ENCODE measurements at places on chromosomes 3 and 15. TPM values are rescaled to one million over a fixed set of nuclear protein-coding genes. Genes with fewer than 3 reads are reported as not detected.

The TMCO5A gene
- not detected for total RNA-seq

The CSPG5 gene
- total RNA-seq = 0.82 TPM

The ATP13A5 gene
- total RNA-seq = not detected

The SEMA7A gene
- total RNA-seq = not detected

The IMPG2 gene
- 2.6 TPM for total RNA-seq

The SLC27A2 gene
- not detected for total RNA-seq

The MESD gene
- total RNA-seq = 28.2 TPM

The POPDC2 gene
- total RNA-seq = 35.3 TPM

GRCh38 chr15:70932397-70932796 lies 39.8 kb downstream of the LRRC49 start:
- DNase-seq = no peak
- H3K27ac ChIP-seq = no peak overlapping the region
- no peak overlapping the region for H3K4me3 ChIP-seq
- H3K4me1 ChIP-seq = no peaks in the 10 kb centered on the region
- H3K27me3 ChIP-seq = no peaks in the 10 kb centered on the region
- H3K36me3 ChIP-seq = no peaks in the 10 kb centered on the region

GRCh38 chr15:85401108-85401774 lies 20.8 kb downstream of the AKAP13 start:
- no peaks in the 10 kb centered on the region for H3K36me3 ChIP-seq
- peak overlapping the region; percentile 26 for H3K27ac ChIP-seq
- peaks cover 5% of the 10 kb centered on the region for H3K4me1 ChIP-seq
- H3K27me3 ChIP-seq = no peaks in the 10 kb centered on the region
- no peak for DNase-seq

DNA sequence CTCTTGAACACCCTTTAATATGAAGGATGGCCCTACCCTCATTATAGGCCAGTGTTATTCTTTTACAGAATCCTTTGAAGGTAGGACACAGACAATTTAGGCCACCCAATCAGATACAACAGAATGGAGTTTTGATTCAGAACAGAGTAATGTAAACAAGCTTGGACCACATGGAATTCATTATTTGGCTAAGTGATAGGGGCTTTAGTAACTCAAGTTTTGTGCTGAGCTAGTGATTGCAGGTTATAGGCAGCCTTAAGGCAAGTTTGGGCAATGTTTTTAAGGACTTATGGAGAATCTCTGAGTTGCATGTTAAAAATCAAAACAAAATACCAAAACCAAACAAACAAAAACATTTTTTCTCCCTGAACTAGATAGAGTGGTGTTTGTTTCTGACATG lies 312.1 kb upstream of the ROBO1 start:
- H3K4me1 ChIP-seq = no peaks in the 10 kb centered on the region
- DNase-seq = no peak
- H3K27ac ChIP-seq = no peak overlapping the region
- H3K36me3 ChIP-seq = no peaks in the 10 kb centered on the region
- no peaks in the 10 kb centered on the region for H3K27me3 ChIP-seq

DNA sequence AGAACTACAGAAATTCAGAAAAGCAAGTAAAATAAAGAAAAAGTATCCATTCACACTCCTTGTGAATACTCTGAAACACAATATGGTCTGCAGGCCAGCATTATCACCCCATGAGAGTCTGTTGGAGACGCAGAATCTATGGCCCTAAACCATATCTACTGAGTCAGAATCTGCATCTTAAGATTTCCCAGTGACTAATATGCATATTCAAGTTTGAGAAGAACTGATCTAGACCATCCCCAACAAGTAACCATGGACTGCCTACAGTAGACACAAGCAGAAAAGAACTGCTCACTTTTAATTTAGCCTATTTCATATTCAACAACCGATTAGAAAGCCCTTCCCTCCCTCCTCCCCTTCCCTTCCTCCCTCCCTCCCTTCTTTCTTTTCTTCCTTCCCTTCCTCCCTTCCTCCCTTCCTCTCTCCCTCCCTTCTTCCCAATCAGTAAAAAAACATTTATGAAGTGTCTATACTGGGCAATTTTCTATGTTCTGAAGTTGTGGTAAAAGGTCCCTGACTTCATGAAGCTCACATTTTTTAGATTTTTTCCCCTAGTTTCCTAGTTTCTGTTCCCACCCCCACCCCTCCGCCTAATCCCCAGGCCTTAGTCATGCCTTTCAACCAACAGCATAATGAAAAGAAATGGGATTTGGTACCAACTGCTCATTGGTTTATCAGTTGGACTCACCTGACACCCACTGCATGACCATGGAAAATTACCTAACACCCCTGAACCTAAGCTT lies 125.2 kb downstream of the CNTN3 start:
- no peak overlapping the region for H3K27ac ChIP-seq
- H3K36me3 ChIP-seq = no peaks in the 10 kb centered on the region
- H3K27me3 ChIP-seq = no peaks in the 10 kb centered on the region
- H3K4me1 ChIP-seq = no peaks in the 10 kb centered on the region

GRCh38 chr3:118736107-118736506 lies 298.5 kb downstream of the IGSF11 start:
- H3K4me1 ChIP-seq = no peaks in the 10 kb centered on the region
- H3K27me3 ChIP-seq = no peaks in the 10 kb centered on the region
- no peak overlapping the region for H3K27ac ChIP-seq
- no peaks in the 10 kb centered on the region for H3K36me3 ChIP-seq

DNA sequence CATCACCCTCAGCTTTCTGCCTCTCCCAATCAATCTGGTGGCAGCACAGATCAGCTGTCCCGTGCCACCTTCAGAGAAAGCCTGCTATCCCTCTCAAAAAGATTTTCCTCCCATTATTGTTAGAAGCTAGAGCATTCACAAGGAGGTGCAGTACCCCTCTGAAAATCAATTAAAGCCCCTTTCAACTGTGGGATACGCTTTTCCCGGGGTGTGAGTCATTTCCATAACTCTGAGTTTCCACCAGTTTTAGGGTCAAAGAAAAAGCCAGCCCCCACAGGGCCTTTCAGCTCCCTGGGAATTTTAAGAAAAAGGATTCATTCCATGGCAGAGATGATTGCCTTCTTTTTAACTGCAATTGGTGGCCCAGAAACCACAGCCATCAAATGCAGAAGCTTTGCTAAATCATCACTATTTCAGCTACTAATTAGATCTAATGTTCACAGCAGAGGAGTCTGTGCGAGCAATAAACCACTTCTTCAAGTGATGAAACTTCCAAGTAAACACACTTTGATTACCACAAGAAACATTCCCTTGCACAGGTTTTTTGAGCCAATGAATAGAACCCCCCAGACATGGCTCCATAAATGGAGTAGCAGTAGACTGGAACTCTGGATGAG lies 270.0 kb upstream of the TPRG1 start:
- H3K4me3 ChIP-seq = no peak overlapping the region
- H3K36me3 ChIP-seq = no peaks in the 10 kb centered on the region
- no peak for DNase-seq
- no peaks in the 10 kb centered on the region for H3K4me1 ChIP-seq
- H3K27me3 ChIP-seq = no peaks in the 10 kb centered on the region

- no peak overlapping the region for H3K4me3 ChIP-seq
- no peak for DNase-seq
- H3K27me3 ChIP-seq = no peaks in the 10 kb centered on the region
- no peaks in the 10 kb centered on the region for H3K36me3 ChIP-seq
- no peak overlapping the region for H3K27ac ChIP-seq
These were observed 100.8 kb upstream of the TNFAIP8L3 start for GRCh38 chr15:51195459-51195858.

DNA sequence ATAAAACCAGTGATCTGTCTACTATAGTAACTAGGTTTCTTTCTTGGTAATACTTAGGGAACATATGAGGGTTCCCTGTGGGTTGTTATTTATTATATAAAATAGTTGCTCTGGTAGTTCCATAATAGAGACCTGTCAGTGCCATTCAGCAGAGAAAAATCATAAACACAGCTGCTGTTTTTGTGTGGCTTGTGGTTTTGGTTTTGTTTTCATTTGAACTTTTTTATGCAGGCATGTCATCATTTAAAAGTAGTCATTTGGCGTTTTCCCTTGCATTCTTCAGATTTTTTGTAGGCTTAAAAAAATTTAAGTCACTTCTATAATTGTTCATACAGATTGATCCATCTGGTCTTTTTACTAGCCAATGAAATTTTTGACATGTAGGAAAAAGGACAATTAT lies 47.9 kb downstream of the PIK3CA start:
- no peak for DNase-seq
- no peak overlapping the region for H3K27ac ChIP-seq
- no peaks in the 10 kb centered on the region for H3K27me3 ChIP-seq
- no peaks in the 10 kb centered on the region for H3K4me1 ChIP-seq
- H3K36me3 ChIP-seq = no peaks in the 10 kb centered on the region

DNA sequence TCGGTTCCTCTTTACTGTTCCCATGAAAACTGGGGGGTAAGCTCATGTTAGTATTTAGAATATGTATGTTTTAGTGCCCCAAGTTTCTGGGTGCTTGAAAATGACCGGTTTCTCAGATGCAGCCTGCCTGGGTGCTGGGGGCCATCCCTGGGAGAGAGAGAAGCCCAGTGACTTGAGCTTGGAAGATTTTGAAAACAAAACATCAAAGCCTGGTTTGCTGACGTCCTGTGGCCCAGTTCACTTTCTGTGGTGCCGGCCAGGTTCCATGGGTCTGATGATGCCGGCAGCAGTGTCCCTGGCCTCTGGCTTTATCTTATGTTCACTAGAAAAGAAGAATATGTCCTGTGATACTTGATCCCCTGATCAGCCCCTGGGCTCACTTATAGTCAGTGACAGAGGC lies 17.1 kb downstream of the APBA2 start:
- no peaks in the 10 kb centered on the region for H3K4me1 ChIP-seq
- no peak overlapping the region for H3K4me3 ChIP-seq
- H3K27ac ChIP-seq = no peak overlapping the region
- H3K27me3 ChIP-seq = no peaks in the 10 kb centered on the region
- no peaks in the 10 kb centered on the region for H3K36me3 ChIP-seq

DNA sequence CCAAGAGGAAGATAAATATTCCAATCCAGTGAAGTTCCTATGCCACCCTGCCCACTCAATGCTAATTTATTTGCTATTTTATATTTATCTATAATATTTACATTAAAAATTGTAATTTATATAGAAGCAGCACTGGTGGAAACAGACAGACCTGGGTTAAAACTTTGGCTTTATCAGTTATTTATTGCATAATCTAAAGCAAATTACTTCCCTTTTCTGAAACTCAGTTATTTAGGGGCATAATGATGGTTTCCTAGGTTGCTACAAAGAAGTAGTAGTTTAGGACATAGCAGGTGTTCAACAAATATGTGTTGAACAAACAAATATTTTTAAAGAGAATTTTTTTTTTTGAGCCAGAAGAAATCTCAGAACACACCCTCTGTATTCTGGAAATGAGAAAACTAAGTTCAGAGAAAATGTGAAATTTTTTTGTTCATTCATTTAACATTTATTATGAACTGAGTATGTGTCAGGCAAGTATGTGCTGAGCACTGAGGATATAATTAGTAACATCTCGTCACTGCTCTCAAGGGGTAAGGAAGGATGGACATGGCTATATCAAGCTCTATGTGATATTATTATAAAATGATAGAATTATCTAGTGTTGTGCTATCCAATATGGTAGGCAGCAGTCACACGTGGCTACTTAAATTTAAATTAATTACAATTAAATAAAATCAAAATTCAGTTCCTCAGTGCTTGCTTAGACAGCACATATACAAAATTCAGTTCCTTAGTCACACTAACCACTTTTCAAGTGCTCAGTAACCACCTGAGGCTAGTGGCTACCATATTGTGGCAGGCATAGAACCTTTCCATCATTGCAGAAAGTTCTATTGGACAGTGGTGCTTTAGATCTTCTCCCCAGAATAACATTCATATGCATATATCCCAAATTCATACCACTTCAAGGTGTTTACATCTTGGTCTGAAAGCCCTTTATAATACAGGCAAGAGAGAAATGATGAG lies 7.0 kb upstream of the UBE2Q2 start:
- H3K36me3 ChIP-seq = no peaks in the 10 kb centered on the region
- H3K4me3 ChIP-seq = no peak overlapping the region

- H3K4me3 ChIP-seq = no peak overlapping the region
- DNase-seq = no peak
- H3K27ac ChIP-seq = no peak overlapping the region
- H3K36me3 ChIP-seq = no peaks in the 10 kb centered on the region
- H3K4me1 ChIP-seq = no peaks in the 10 kb centered on the region
- no peaks in the 10 kb centered on the region for H3K27me3 ChIP-seq
These were observed 2.9 kb upstream of the CLN6 start for GRCh38 chr15:68232449-68232848.

GRCh38 chr3:185067173-185067572 lies 85.7 kb downstream of the C3orf70 start:
- no peaks in the 10 kb centered on the region for H3K4me1 ChIP-seq
- no peak overlapping the region for H3K4me3 ChIP-seq
- no peak for DNase-seq
- no peak overlapping the region for H3K27ac ChIP-seq
- no peaks in the 10 kb centered on the region for H3K27me3 ChIP-seq

GRCh38 chr15:70165716-70166284 lies 68.1 kb upstream of the TLE3 start:
- no peaks in the 10 kb centered on the region for H3K27me3 ChIP-seq
- peak overlapping the region; percentile 72 for H3K27ac ChIP-seq
- no peaks in the 10 kb centered on the region for H3K36me3 ChIP-seq
- no peak overlapping the region for H3K4me3 ChIP-seq
- peaks cover 11% of the 10 kb centered on the region for H3K4me1 ChIP-seq

DNA sequence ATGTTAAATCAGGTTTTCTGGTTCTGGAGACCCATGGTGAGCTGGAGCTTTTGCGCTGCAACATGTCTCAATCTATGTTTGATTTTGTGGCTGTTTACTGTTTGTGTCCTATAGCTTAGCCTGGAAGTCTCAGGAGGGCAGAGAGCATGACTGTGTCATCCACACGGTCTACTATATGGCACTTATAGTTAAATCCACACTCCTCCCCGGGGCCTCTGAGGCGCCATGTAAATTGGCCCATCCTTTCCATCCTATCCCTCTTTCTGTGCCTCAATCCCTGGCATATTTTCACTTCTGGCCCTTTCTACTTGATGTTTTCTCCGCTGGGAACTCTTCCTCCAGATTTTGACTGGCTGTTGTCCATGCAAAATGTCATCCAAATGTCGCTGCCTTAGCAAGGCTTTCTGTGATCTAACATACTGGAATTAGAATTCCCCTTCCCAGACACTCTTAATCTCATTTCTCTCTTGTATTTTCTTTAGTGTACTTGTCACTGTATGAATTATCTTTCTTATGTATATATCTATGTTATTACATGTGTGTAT lies 560.8 kb upstream of the RGMA start:
- H3K27me3 ChIP-seq = no peaks in the 10 kb centered on the region
- no peaks in the 10 kb centered on the region for H3K4me1 ChIP-seq
- no peak overlapping the region for H3K4me3 ChIP-seq
- no peak overlapping the region for H3K27ac ChIP-seq

DNA sequence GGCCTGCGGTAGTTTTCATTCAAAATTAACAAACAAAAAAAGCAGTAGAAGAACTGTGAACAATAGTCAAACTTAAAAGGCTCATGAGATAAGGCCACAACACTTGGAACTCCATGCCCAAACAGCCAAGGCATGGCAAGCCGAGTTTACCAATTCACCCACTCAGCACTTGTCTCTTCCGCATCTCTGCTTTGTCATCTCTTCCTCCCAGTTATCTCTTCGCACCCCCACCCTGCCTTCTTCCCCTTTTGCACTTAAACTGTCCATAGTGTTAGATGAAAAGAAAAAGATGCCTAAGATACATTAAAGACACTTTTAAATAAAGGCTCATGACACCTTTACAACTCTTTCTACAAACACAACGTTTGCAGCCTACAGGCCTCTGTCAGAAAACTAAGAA lies 11.1 kb downstream of the TLE3 start:
- no peak overlapping the region for H3K27ac ChIP-seq
- H3K4me3 ChIP-seq = no peak overlapping the region
- DNase-seq = no peak
- no peaks in the 10 kb centered on the region for H3K36me3 ChIP-seq
- H3K27me3 ChIP-seq = no peaks in the 10 kb centered on the region

GRCh38 chr3:69888040-69888942 lies 111.2 kb upstream of the SAMMSON start:
- no peaks in the 10 kb centered on the region for H3K36me3 ChIP-seq
- no peak overlapping the region for H3K4me3 ChIP-seq
- no peaks in the 10 kb centered on the region for H3K27me3 ChIP-seq
- peaks cover 6% of the 10 kb centered on the region for H3K4me1 ChIP-seq
- DNase-seq = no peak
